ENCODE measurements at places on chromosomes 3 and 15.

DNA sequence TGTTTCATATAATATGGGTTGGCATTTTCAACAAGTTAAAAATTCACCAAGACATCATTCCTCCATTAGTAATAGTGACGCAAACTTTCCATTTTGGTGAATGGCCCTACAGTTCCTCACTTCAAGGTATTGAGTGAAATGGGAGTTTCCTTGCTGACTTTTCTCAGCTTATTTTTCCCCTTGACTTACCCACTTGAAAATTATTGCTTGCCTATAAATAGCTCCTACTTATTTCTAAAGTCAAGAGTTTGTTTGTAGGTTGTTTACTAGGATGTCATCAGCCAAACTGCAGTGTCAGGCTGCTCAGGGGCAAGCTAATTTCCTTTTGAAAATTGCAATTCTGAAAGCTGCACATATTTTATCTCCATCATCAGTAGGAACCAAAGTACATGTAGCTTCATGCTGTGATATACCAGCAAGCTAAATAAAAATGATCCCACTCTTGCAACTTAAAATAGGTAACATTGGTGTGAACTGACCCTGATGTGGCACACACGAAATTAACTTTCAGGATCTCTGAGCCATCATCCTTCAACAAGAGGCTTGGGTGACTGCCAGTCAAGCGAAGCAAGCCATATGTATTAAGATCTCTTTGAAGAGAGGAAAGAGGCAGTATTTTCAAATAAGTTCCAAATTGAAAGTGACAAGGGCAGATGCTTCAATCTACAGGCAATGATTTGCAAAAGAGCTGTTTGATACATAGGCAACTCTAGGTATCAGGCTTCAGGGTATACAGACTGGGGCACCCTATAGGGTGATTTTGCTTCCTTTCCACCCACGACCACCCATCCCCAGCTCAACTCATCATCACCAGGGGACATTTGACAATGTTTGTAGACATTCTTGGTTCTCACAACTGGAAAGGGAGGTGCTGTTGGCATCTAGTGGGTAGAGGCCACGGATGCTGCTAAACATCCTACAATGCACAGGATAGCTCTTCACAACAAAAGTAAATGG, 66.8 kb upstream of the RASGRP1 start:
- DNase-seq, result no peak

- DNase-seq, result no peak
Measured at GRCh38 chr3:55664387-55664786, 177.3 kb upstream of the WNT5A start.

DNA sequence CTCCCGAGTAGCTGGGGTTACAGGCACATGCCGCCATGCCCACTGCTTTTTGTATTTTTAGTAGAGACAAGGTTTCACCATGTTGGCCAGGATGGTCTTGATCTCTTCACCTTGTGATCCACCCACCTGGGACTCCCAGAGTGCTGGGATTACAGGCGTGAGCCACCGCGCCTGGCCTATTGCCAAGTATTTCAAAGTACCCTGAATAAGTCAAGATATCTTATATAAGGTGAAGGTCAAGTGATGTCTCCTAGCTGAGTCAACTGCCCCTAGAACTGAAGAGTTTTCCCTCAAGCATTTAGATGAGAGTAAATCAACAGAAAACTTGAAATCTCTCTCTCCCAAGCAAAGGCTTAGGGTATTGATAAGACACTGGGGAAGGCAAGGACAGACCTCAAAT, 63.9 kb downstream of the RPL22L1 start:
- no peak for DNase-seq

GRCh38 chr3:54899273-54899672, 28.6 kb downstream of the LRTM1 start:
- DNase-seq, result no peak

GRCh38 chr3:21912711-21913110, 161.7 kb upstream of the ZNF385D start:
- DNase-seq, result no peak

DNA sequence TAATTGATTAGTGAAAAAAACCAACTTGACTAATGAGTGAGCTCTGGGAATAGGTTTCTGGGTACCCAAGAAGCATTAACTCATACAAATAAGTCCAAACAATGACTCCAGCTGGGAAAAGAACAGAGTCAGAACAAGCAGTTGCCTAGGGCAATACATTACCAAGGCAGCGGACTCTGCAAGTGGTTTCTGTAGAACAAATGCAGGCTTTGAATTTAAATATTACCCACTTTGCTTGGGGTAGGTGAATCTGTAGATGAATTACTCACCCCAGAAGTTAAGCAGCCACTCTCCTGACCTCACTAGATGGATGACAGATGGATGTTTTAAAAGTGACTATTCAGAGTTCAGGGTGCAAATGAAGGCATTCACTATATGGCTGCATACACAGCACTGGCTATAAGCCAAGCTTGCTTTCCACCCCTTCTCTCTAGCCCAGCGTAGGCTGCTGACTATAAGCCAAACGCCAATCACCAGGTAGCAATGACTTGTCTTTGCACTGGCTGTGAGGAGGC, 73.1 kb upstream of the BHLHE40 start:
- DNase-seq, result no peak

- no peak for DNase-seq
Measured at GRCh38 chr3:134896696-134897095, 101.6 kb downstream of the EPHB1 start.

DNA sequence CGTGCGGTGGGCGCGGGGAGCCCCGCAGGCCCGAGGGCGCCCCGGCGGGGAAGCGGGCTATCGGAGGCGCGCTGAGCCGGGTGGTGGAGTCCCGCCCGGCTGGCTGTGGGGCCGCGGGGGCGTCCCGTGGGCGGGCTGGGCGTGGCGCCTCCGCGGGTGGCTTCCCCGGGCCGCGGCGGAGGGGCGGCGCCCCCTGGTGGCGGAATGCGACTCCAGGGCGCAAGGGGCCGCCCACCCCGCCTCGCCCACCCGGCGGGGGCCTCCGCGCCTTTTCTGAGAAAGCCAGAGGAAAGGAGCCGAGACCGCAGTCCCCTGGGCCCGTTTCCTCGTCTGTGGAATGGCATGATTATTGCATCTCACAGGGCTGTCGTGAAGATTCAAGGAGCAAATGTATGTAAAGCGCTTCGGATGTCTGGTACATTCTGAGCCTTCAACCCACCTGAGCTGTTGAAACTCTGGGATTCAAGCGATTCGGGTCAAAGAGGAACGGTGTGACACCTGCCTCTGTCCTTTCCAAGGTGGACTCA, 31.9 kb upstream of the RAB6B start:
- no peak for DNase-seq

- no peak for DNase-seq
Measured at GRCh38 chr3:63168179-63168578, 109.9 kb upstream of the SYNPR start.

DNA sequence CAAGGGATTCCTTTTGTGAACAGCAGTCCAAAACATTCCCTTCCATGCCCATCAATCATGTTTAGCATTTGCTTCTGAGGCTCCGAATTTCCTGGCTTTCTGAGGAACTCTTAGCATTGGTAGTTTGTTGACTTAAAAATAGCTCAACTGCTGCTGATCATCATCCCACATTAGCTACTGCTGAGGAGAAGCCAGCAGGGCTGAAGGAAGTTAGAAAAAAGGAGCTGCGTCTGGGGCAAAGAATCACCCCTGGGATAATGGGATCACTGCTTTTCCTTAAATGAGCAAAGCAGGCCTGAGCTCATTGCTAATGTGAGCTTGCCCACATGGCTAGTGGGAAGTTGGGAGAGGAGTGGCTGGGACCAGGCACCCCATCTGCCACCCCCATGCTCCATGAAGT, 39.8 kb downstream of the CYP19A1 start:
- no peak for DNase-seq

GRCh38 chr15:92495446-92495845, 101.8 kb downstream of the ST8SIA2 start:
- no peak for DNase-seq

Data from HCT116 (cell line).